ENCODE measurements at places on chromosomes 2 and 18.

DNA sequence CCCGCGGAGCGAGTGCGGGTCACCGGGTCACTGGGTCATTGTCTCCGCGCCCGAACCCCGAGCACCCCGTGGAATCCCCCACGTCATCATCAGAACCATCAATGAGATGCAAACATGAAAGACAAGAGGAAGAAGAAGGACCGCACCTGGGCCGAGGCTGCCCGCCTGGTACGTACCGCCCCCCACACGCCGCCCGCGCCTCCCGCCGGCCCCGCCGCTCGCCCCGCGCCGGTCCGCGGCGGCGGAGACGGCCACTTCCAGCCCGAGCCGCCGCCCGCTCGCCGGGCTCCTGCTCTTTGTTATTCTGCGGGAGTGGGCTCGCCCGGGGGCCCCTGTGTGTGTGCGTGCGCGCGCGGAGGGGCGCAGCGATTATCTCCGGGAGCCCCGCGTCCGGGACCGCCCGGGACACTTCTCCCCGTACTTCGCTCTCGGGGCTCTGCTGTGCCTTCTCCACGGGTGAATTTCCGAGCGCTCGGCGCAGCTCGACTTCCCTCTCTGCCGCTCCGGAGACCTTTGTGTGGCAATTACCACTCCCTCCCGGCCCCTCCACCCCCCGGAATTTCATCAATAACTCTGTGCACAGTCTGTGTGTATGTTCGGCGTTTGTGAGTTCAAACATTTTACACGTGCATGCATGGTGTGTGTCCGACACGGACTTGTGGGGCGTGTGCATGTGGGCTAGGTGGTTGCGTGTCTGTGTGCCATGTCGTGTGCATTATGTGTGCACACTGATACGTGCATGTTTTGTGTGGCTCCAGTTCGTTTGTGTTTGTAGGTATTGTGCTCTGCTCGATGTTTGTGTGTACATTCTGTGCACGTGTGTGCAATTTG is 714 bp downstream of the ASXL3 start:
- DNase-seq, result no peak

- peak; percentile 11 for DNase-seq
Observed at GRCh38 chr2:229714080-229714735, at the start of gene DNER. DNER (minus strand) TSS chr2:229714555; CDS start chr2:229714423, 132 bp downstream.

- no peak for DNase-seq
Observed at GRCh38 chr2:84302513-84303412, 156.3 kb downstream of the SUCLG1 start.

DNA sequence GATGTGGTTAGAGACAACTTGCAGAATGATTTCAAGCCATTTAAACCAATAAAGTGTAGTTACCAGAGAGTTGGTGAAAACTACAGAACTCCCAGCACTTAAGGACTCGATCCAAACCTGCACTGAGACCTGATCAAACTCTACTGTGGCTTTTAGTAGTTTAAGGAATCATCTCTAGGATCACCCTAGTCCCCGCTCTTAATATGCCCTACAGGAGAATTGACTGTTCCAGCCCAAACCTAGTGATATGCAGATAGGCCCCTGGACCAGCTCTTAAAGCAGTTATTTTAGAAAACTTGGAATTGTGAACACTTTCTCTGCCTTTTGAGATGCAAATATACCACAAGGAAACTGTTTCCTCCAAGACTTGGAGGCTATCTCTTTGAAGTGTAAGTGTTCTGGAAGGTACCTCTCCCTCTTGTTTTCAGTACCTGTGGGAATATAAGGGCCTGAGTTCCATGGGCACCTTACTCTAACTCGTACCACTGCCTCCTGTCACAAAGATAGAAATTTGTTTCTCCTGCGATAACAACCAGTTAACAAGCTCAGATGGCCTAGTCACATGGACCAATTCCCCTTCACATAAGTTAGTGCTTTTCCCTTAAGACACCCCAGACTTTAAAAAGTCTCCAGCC is 1367.2 kb upstream of the SLC39A10 start:
- DNase-seq, result no peak

DNA sequence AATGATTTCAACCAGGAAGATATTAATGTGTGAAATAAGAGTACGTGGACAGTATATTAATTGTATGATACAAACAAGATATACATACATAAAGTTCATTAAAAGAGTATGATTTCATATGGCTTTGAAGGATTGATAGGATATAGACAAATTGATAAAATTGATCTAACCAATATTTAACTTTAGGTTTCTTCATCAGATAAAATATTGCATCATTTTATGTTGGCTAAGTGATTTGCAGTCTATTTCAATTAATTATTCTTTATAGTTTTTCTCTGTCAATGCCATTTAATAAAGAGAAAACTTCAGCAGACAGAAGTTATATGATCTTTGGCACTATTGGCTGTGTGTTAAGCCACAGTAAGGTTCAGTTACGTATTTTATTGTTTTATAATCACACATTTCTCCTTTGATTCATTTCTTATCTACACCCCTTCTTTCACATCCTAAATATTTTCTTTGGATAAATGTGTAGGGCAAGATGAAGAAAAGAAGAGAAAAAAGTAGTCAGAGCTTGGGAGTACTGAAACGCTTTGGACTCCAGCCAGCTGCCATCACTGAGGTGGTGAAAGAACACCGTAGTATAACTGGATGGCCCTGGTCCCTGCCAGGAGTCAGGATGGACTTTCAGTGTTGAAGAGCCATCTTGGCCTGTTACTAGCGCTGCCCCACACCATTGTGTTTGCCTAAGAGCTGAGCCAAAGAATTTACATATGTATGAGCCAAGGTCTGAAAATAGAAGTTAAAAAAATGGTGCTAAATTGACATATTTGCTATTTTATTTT is 9.8 kb upstream of the CPS1 start:
- no peak for DNase-seq

DNA sequence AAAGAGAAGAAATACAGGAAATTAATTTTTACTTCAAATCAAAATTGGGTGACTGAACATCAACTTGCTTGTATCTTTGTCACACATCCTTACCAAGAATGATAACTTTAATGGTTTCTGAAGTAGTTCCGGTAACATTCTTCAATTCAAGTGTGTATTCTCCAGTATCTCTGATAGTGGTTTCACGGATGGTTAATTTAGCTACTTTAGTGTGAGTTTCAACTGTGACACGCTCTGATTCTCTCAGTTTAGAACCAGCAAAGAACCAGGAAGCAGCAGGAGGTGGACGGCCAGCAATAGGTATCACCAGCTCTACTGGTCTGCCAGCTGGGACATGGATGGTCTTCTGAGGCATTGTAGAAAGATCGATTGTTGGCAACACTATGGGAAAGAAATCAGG is 62.3 kb downstream of the PLEKHA3 start:
- DNase-seq, result no peak

GRCh38 chr2:200405599-200406298 is 99.3 kb downstream of the SPATS2L start:
- no peak for DNase-seq
